ENCODE measurements at places on chromosomes 5 and 9.
A peak's percentile ranks its signal among the peaks of the same experiment; 100 is the strongest.

- DNase-seq, result no peak
Measured at GRCh38 chr9:6780690-6781089, 22.9 kb downstream of the KDM4C start.

- DNase-seq, result no peak
Measured at GRCh38 chr5:147555176-147555575, 45.3 kb upstream of the DPYSL3 start.

- no peak for DNase-seq
Measured at GRCh38 chr5:106397700-106398099, 1273.0 kb downstream of the EFNA5 start.

GRCh38 chr5:14236757-14237156 is 93.6 kb downstream of the TRIO start:
- DNase-seq, result no peak

GRCh38 chr9:133167096-133167730 is 3.5 kb upstream of the GBGT1 start:
- DNase-seq, result no peak

- no peak for DNase-seq
Measured at GRCh38 chr9:125902831-125903512, 155.8 kb downstream of the PBX3 start.

GRCh38 chr5:33781286-33781685 is 110.5 kb downstream of the ADAMTS12 start:
- DNase-seq, result no peak

GRCh38 chr5:9362600-9362999 is 183.3 kb downstream of the SEMA5A start:
- DNase-seq, result no peak

DNA sequence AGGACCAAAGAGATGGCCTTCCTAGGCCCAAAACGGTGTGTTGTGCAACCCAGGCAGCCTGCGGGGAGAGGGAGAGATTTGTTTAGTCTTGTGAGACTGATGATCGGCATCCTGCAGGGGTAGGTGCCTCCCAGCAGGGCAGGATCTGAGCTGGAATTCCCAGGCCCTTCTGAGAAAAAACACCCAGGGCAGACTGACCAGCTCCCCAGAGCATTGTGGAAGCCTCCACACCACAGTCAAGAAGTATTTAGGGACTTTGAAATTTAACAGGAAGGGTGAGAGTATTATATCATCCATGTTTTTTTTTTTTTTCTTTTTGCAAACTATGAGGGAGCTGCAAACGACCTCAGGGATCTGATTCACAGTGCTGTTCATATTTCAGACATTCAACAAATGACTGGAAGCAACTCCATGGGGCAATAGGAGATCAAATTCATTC is 104.5 kb upstream of the LHFPL2 start:
- DNase-seq, result no peak

DNA sequence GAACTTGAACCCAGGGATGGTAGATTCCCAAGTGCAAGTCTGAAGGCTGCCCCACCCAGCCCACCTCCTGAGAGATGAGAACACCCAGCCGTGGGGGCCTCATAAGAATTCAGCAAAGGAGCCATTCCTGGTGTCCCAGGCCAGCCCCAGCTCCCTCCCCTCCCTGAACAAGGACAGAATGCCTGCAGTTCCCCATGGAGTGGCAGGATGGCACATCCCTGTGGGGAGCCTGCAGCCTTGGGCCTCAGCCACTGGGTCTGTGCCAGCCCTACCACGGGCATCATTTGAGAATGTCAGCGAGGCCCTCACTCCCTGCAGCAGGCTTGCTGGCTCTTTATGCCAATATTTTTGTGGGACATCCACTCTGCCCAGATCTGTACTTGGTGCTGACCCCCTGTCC is 36.2 kb upstream of the RAPGEF1 start:
- no peak for DNase-seq

GRCh38 chr5:10982626-10983025 is 221.6 kb upstream of the DAP start:
- DNase-seq, result no peak

DNA sequence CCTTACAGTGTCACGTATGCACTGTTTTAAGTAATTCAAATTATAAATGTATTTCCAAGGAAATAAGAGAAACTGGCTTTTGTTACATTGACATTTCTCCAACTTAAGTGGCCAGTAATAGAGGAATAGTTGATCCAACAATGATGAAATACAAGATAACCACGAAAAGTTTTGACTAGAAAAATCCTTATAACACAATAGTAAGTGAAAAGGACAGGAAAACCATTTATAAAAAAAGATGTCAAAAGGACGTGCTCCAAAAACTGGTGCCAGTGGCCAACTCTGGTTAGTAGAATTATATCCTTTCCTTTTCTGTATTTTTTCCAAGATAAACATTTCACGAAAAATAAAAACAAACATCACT is 210.9 kb downstream of the GAPVD1 start:
- no peak for DNase-seq

DNA sequence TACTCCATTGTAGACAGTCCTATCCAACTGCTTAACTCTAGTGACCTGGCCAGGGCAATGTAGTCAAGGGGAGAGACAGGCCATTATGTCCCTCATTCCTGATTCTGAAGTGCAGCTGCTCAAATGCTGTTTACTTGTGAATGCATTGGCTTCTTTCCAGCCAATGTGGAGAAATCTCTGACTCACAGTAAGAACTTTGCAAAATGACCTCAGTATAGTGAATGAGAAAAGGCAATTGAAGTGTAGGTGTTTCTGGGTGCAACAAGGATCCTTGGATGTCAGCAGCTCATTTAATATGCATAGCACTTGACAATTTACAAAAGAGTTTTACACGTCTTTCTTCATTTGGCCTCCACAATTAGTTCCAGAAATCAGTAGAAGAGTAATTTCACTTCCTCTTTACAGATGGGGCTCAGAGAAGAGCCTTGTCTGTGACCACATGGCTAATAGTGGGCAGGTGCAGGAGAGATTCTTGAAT is 367.2 kb downstream of the OSTF1 start:
- DNase-seq, result no peak

DNA sequence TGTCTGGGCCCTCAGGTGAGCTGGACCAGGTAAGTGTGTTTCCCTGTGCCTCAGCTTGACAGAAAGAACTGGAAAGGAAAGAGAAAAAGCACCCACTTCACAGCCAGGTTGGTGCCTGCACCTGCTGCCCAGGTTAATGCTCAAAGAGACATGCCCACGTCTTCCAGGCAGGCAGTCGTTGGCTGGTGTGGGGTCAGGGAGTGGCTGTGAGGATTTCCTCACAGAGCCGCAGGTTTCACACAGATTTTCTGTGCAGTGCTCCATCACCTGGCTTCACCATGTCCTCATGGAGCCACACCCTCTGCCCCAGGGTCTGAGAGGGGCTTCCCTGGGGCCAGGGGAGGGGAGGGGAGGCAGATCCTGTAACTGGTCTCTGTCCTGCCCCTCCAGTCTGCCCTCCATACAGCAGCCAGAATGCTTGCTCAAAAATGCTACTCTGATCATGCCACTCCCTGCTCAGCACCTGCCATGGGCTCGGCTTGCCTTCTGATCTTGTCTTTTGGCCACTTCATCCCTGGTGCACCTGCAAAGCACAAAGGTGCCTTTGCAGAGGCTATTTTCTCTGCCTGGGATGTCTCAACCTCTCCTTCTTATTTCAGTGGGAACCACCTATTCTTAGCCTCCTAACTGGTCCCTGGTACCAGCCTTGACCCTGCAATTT is 82.5 kb upstream of the UBTD2 start:
- DNase-seq, result no peak

DNA sequence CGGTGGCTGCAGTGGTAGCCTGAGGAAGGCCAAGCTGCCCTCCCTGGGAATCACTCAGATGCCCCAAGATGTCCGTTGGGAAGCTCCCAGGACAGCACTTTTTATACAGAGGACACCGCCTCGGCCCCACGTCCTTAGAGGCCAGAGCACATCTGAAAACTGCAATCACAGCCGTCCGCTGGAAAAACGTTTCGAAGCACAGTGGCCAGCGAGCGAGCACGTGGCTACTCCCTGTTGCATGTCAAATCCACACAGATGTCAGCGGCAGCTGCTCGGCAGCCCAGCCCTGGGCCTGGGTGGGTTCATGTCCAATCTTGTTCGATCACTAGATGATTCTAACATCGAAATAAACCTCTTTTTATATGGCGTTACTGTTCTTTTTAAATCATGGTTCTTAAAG is 8.9 kb downstream of the PPP1R26 start:
- DNase-seq, result no peak

DNA sequence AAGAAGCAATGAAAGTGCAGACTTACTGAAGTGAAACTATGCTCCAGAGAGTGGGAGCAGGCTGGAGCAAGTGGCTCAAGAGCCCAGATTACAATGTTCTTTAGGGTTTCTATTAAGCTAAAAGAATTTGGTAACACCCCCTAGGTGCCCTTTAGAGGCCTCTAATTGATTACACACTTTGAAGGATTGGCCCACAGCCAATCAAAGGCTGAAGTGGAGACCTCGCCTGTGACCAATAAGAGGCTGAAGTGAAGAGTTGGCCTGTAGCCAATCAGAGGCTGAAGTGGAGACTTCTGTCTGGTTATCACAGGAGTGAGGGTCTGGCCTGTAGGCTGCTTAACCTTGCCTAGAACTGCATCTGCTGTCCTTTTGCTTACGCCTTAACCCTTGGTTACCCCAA is 46.7 kb upstream of the SPATA31C2 start:
- DNase-seq, result no peak

- no peak for DNase-seq
Measured at GRCh38 chr5:58244819-58245475, 214.9 kb downstream of the PLK2 start.

DNA sequence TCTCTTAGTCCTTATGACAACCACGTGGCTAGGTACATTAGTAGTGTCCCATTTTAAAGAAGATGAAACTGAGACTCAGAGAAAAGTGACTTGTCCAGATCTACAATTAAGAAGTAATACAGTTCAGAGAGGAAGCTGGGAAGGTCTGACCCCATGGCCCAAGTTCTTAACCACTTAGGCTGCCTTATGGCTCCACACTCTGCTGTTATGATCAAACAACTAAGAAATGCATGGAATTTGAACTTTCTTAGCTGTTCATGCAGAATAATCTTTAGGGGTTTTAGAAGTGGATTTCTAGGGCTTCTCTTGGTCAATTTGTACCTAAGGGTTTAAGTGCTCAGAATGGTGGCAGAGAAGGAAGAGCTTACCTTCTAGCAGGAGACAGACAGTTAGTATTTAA is 128.0 kb upstream of the MSX2 start:
- no peak for DNase-seq

- DNase-seq, result no peak
Measured at GRCh38 chr5:115795700-115796099, 20.8 kb downstream of the CDO1 start.

- DNase-seq, result no peak
Measured at GRCh38 chr5:59421986-59422941, 471.3 kb downstream of the PDE4D start.

GRCh38 chr5:56327809-56328208 is 94.7 kb upstream of the ANKRD55 start:
- DNase-seq, result peak; percentile 83

GRCh38 chr5:146345578-146346366 is 7.1 kb downstream of the POU4F3 start:
- no peak for DNase-seq

GRCh38 chr5:137589185-137589584 is 90.1 kb upstream of the SPOCK1 start:
- no peak for DNase-seq

DNA sequence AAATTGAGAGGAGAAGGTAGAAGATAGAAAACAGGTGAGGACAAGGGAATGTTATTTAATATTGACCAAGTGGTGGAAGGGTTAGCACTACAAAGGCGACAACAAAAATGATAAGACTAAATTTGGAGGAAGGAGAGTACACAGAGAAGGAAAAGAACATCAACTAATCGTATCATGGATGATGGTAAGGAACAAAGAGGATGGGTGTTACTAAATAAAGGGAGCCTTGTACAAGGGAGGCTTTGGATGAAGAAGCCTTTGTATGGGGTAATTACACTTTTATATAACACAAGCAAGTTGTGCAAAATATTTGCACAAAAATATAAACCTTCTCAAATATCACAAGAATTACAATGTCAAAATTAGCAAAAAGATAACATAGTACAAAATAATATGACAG is 125.7 kb downstream of the ZNF608 start:
- DNase-seq, result no peak

DNA sequence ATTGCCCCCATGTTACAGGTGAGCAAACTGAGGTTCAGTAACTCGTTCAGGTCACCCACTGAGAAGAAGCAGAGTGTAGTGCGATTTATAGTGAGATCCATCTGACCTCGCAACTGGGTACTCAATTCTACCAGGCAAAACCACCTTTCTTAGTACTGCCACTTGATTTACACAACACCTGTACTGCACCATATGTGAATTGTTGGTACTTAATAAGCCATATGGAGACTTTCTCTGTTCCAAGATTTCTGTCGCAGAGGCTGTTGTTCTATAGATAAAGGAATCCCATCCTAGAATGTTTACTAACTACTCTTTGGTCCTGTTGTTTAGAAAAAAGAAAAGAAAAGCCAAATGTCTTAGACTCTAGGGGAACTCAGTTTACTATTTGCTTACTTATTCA is 287.5 kb downstream of the KCTD16 start:
- DNase-seq, result no peak

DNA sequence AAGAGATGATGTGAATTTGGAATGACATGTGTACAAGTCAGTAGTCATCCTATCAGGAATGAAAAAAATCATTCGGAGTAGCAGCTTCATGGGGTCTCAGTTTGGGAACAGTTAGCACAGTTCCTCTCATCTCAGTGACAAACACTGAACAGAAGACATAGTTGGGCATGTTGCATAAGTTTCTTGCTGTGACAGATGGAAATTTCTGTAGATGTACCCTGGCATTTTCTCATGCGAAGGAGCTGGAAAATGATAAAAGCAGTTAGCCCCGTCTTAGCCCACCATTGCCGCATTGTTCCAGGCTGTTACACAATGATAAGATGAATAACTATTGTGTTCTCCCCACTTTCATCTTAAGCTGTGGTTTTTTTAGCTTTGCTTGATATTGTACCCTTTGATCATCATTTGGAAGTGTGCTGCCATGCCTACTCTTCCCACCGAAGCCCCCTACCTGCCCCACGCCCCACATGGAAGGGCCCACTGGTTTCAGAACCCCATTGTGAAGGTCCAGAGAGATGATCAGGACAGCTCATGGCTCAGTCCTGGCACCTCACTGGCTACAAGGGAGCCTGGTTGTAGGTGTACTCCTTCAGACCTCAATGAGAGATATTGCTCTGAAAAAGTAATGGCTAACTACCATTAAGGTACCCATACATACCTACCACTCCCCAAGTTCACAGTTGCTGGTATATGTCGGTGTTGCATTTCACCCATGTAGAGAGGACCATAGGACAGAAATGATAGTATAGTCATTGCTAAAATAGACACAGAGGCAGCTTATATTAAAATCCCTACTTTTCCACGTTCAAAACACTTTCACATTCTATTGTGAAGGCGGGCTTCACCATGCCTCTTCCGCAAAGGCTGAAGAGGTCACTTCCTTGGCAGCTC is 38.8 kb downstream of the SFXN1 start:
- no peak for DNase-seq

- DNase-seq, result no peak
Measured at GRCh38 chr9:96720435-96720834, 57.5 kb downstream of the ZNF510 start.

DNA sequence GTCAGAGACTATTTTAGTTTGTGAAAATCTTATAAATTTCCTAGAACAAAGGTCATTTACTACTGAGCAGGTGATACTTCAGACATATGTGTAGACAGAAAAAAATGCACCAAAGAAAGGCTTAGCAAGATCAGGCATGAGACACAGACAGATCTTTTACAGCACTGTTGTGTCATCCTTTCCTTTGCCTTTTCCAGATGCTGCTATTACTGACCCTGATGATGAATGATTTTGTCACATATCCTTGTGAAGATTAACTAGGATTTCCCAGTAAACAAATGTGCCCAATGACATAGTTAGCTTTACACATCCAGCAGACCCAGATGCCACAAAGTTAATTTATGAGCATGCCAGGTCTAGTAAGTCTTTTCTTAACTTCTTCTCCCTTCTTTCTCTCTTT is 68.2 kb downstream of the DMRTA1 start:
- no peak for DNase-seq
